ENCODE measurements at places on chromosomes 7 and 10.

GRCh38 chr7:73395538-73396503 is 37.8 kb upstream of the FZD9 start:
- no peak overlapping the region for H3K27ac ChIP-seq
- H3K36me3 ChIP-seq = no peaks in the 10 kb centered on the region
- no peak for DNase-seq
- H3K4me1 ChIP-seq = no peaks in the 10 kb centered on the region
- H3K27me3 ChIP-seq = peaks cover 7% of the 10 kb centered on the region

- no peak overlapping the region for H3K4me3 ChIP-seq
- H3K27me3 ChIP-seq = no peaks in the 10 kb centered on the region
- H3K36me3 ChIP-seq = no peaks in the 10 kb centered on the region
- no peak overlapping the region for H3K27ac ChIP-seq
- no peak for DNase-seq
- no peaks in the 10 kb centered on the region for H3K4me1 ChIP-seq
Measured at GRCh38 chr10:82378146-82378545, 503.2 kb downstream of the NRG3 start.

DNA sequence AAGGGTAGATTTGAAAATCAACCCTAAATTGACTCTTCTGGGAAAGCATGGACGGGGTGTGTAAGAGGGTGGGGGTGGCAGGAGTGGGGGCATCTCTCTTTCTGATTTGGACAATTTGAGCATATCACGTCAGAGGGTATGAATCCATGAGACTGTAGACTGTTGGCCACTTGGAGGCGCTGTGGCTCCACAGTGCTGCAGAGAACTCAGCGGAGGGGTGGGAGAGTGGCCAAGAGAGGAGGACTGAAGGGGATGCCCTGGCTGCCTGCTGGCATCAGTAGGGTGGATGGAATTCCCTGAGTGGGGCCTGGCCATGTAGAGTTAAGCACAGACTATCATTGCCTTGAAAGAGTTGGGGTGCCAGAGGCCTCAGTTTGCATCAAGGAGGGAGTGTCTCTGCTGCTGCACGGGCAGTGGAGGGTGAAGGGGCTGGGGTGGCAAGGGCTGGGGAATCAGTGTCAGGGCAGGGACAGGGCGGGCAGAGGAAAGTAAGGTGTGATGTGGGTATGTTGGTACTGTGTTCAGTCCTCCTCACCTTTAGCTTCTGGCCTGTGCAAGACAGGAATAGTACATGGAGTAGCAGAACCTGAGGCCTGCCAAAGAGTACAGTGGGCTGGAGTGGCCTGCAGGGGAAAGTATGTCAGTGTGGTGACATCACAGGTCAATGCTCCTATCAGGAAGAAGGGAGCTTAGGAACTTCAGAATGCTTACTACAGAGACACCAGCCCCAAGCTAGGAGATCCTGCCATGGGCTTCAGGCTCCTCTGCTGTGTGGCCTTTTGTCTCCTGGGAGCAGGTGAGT is 133.5 kb upstream of the PRSS58 start:
- no peak for DNase-seq
- H3K4me3 ChIP-seq = no peak overlapping the region
- no peak overlapping the region for H3K27ac ChIP-seq
- H3K36me3 ChIP-seq = no peaks in the 10 kb centered on the region
- peaks cover 8% of the 10 kb centered on the region for H3K27me3 ChIP-seq
- no peaks in the 10 kb centered on the region for H3K4me1 ChIP-seq

GRCh38 chr10:102435529-102436233 is 3.3 kb upstream of the CUEDC2 start:
- peaks cover 1% of the 10 kb centered on the region for H3K27me3 ChIP-seq
- H3K4me1 ChIP-seq = peaks cover 21% of the 10 kb centered on the region
- peak overlapping the region; percentile 51 for H3K4me3 ChIP-seq
- DNase-seq = no peak

DNA sequence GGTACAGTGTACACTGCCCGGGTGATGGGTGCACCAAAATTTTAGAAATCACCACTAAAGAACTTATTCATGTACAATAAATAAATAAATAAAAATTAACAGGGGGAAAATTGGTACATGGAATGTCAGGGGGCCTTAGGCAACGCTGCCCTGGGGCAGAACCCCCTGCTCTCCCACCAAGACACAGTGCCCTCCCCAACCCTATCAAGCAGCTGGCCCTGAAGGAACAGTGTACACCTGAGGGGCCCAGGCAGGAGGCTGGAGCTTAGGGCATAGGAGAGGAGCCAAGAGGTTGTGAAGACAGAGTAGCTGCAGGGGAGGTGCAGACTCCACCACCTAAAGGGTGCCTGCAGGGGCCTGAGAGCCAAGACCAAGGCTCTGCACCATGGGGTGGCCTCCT is 128.8 kb downstream of the BMS1 start:
- DNase-seq = no peak
- no peaks in the 10 kb centered on the region for H3K36me3 ChIP-seq
- H3K4me1 ChIP-seq = no peaks in the 10 kb centered on the region

DNA sequence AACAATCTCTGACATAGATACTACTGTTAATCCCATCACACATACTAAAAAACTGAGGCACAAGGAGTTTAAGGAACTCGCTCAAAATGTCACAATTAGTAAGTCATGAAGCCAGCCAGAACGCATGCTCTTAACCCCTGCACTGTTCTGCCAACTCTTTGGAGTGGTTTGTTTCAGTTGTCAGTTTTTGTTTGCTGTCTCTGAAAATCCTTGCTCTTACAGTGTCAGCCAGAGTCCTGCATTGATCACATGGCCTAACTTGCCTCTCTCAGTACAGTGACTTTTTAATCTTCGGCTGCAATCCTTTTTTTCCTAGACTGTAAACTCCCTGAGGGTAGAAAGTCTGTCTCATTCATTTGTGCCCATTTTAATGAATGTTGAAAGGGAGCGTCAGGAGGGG is 753.8 kb downstream of the AUTS2 start:
- no peaks in the 10 kb centered on the region for H3K27me3 ChIP-seq
- peaks cover 11% of the 10 kb centered on the region for H3K4me1 ChIP-seq
- peaks cover 11% of the 10 kb centered on the region for H3K36me3 ChIP-seq
- no peak overlapping the region for H3K27ac ChIP-seq

GRCh38 chr10:84845628-84846261 is 517.4 kb downstream of the CCSER2 start:
- H3K36me3 ChIP-seq = no peaks in the 10 kb centered on the region
- DNase-seq = no peak
- peaks cover 3% of the 10 kb centered on the region for H3K27me3 ChIP-seq
- H3K4me3 ChIP-seq = no peak overlapping the region

DNA sequence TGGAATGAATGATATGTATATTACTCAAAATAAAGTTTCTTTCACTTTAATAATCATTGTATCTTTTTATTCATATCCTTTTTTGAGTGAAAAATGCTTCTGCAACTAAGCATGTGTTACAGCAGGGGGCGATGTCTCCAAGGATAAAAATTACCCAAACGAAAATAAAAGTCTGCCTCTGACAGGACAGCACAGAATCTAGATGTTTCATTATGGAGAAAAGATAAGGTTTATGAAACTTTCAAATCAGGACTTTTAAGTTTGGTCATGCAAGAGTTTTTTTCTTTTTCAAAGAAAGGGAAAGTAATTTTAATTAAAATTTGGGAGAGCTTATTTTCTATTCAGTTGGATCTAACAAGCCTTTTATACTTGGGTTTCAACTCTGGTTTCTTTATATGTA is 48.4 kb downstream of the TES start:
- H3K4me3 ChIP-seq = no peak overlapping the region
- DNase-seq = peak; percentile 46
- H3K36me3 ChIP-seq = peaks cover 15% of the 10 kb centered on the region
- H3K4me1 ChIP-seq = peaks cover 5% of the 10 kb centered on the region
- peak overlapping the region; percentile 20 for H3K27ac ChIP-seq

- H3K27ac ChIP-seq = peak overlapping the region; percentile 97
- no peaks in the 10 kb centered on the region for H3K27me3 ChIP-seq
- peaks cover 29% of the 10 kb centered on the region for H3K4me1 ChIP-seq
- no peak for DNase-seq
- peaks cover 20% of the 10 kb centered on the region for H3K36me3 ChIP-seq
Measured at GRCh38 chr10:45592926-45593325, 79.6 kb downstream of the ZFAND4 start.

DNA sequence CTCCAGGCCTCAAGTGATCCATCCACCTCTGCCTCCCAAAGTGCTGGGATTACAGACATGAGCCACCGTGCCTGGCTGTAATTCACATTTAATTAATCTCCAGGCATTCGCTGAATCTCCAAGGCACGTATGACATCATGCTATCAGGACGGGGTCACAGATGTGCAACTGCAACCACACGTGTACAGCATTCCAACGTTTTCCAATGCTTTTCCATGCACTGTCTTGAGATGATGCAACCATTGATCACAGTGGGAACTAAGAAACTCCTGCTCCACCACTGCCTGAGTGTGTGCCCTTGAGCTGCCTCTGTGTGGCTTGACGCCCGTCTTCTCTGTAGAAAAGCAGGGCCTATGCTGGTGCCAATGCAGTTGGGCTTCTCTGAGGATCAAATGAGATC is 119.8 kb upstream of the LYZL2 start:
- peaks cover 14% of the 10 kb centered on the region for H3K27me3 ChIP-seq
- H3K27ac ChIP-seq = no peak overlapping the region
- no peak overlapping the region for H3K4me3 ChIP-seq
- DNase-seq = no peak
- peaks cover 4% of the 10 kb centered on the region for H3K4me1 ChIP-seq

DNA sequence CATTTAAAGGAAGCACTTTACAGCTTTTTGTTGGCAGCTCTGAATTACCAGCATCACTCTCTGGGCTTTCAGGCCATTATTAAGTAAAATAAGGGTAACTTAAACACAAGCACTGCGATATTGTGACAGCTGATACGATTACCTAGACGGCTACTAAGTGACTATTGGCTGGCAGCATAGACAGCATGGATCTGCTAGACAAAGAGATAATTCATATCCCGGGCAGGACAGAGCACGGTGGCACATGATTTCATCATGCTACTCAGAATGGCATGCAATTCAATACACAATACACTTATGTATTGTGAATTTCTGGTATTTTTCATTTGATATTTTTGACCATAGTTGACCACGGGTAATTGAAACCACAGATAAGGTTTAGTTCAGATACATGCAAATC is 522.0 kb upstream of the LRRN3 start:
- peaks cover 2% of the 10 kb centered on the region for H3K27me3 ChIP-seq
- H3K36me3 ChIP-seq = no peaks in the 10 kb centered on the region
- no peak overlapping the region for H3K27ac ChIP-seq
- H3K4me1 ChIP-seq = no peaks in the 10 kb centered on the region

DNA sequence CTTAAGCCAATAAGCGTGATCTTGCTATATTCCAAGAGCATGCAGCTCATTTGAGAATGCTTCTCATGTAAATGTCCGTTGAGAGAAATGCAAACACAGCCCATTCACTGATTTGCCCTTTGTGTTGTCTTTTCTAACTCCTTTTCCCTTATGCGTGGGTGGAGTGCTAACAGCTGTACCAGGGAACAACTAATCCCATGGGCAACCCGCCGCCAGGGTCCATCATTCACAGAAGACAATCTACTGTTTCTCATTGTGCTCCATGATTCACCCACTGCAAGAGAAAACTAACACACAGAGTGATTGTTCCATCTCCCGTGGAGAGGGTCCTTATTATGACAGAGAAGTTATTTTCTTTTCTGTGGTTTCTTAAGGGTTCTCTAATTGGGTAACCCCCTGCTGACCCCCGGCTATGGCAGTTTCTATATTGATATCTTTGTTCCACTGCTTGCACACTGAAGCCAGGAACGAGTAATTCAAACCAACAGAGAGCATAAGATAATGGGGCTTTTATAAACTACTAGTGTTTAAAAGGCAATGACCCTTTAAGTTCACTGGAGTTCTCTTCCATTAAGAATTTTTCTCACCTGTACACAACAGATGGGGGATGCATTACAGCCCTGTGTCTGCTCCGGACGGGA is 298.7 kb downstream of the BAMBI start:
- DNase-seq = no peak
- no peaks in the 10 kb centered on the region for H3K36me3 ChIP-seq
- no peak overlapping the region for H3K4me3 ChIP-seq

DNA sequence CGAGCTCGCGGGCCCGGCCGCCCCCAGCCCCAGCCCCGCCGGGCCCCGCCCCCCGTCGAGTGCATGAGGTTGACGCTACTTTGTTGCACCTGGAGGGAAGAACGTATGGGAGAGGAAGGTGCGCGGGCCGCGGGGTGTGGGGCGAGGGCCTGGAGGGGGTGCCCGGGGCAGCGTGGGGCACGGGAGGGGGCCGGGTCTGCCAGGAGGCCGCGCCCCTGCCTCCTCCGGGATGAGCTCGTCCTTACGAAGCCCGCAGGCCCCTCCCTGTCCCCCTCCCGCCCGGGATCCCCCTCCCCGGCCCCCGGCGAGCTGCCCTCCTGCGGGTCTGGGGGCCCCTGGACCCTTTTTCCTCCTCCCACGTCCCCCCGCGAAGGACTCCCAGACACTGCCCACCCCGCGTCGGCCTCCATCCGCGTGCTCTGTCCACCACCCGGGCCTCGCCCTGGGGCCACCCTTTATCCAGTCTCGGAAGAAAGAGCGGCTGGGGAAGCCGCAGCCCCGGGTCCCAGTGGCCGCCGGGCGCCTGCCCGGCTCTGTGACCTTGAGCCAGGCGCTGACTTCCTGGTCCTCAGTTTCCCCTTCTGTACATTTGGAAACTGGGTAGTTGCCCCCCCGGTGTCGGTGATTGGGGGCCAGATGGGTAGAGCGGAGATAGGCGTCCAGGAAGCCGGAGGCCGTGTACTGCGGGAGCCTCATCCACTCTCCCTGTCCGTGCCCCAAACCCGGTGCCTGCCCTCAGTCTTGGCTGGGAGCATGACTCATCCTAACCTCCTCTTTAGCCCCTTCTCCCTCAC is 521 bp downstream of the LIMK1 start:
- H3K4me1 ChIP-seq = peaks cover 10% of the 10 kb centered on the region
- DNase-seq = no peak
- H3K36me3 ChIP-seq = peaks cover 4% of the 10 kb centered on the region
- H3K27ac ChIP-seq = peak overlapping the region; percentile 86

DNA sequence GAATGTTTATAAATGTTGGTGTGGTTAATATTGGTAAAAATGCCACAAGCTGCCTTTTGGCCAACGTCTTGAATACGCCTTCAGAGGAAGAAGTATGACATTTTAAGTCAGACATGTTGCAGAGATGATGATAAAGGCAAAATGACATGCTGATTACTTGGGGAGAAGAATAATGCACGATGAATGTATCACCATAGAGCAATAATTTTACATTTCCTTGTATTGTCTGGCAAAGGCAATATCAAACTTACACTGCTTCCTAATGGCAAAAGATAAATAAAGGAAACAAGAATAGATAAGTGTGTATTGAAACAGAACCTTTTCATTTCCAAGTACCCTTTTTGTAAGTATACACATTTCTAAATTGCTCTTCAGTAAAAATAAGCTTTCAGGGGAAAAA is 8.6 kb downstream of the MRC1 start:
- no peak overlapping the region for H3K4me3 ChIP-seq
- no peaks in the 10 kb centered on the region for H3K36me3 ChIP-seq
- no peak for DNase-seq
- no peaks in the 10 kb centered on the region for H3K4me1 ChIP-seq
- peaks cover 9% of the 10 kb centered on the region for H3K27me3 ChIP-seq

Measured in memory B cell (primary cell).